Putamen (tissue), 1 donor: ENCODE measurements at places on chromosomes 2 and 18.

GRCh38 chr2:53536583-53537361 is 230.8 kb upstream of the CHAC2 start:
- DNase-seq = no peak

GRCh38 chr2:8926356-8926755 is 77.1 kb downstream of the MBOAT2 start:
- peak; percentile 88 for DNase-seq

- no peak for DNase-seq
Measured at GRCh38 chr2:137952586-137953129, 11.6 kb upstream of the HNMT start.

- no peak for DNase-seq
Measured at GRCh38 chr2:68387408-68388350, 22.6 kb downstream of the PLEK start.

DNA sequence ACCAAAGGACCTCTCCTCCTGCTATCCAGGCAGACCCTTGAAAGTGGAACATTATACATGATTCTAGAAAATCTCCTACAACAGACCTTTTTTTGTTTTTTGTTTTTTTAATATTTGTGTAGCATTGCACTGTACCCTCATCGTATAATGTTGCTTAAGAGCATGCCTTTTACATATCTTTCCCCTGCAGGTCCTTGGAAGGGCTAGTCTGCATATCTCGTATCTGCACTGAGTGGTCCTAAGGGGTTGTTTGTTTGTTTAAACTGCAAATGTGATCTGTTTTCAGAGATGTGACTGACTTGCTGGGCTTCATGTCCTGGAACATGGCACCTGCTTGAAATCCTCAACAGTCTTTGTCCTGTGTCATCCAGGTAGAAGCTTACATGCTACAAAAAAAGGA is 204.1 kb downstream of the FAM210A start:
- DNase-seq = no peak

GRCh38 chr2:144331674-144332355 is 188.1 kb downstream of the ZEB2 start:
- no peak for DNase-seq

- DNase-seq = no peak
Measured at GRCh38 chr2:143730155-143730952, 601.1 kb downstream of the ARHGAP15 start.

DNA sequence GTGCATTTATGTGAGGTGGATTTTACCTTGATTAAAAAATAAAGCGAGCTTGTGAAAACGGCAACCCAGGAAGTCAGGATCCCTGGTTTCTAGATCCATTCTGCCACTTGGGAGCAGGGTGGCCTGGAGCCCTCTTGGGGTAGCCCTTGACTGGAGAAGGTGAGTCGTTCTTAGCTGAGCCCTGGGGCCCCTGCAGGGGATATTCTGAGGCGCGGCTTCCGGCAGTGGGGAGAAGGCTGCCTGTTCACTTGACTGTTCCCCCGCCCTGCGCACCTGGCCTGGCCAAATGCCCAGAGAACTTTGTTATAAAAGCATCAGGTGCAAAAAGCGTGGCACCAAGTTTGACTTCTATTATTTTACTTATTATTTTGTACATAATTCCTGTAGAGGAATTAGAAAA is 221.9 kb downstream of the DYSF start:
- DNase-seq = no peak

- DNase-seq = no peak
Measured at GRCh38 chr2:159026170-159026569, 57.7 kb downstream of the TANC1 start.

DNA sequence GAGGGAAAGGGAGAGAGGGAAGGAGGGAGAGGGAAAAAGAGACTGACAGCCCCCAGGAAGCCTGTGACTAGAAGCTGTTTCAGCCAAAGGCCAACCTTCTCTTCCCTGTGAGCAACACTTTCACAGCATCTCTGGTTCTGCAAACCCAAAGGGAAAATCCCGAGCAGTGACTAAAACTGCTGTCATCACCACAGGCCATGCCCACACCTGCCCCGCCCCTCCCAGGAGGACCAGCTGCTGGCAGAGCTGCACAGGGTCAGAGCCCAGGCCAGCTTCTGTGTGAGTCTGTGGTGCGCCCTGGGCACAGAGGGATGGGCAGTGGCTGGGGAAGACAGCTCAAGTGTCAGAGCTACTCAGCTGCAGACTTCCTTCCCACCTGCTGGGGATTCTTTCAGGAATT is 64.9 kb upstream of the OTOS start:
- DNase-seq = no peak

GRCh38 chr2:168819829-168820489 is 17.5 kb downstream of the NOSTRIN start:
- DNase-seq = peak; percentile 58

DNA sequence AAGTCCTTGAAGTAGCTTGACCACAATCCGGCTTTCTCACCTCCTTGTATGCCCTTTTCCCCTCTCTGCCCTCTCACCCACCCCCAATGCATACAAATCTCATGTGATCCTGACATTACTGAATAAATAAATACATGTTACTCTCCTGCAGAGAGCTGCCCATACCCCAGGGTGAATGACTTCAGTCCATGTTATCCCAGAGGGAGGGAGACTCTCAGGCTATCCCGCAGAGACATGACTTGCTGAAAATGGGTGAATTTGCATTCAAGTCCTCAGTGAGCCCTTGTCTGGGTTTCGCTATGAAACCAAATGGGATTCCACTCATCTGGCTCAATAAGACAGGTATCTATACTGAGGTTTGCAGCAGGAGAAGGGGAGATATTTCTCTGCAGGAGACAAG is 168.5 kb downstream of the FHOD3 start:
- no peak for DNase-seq

DNA sequence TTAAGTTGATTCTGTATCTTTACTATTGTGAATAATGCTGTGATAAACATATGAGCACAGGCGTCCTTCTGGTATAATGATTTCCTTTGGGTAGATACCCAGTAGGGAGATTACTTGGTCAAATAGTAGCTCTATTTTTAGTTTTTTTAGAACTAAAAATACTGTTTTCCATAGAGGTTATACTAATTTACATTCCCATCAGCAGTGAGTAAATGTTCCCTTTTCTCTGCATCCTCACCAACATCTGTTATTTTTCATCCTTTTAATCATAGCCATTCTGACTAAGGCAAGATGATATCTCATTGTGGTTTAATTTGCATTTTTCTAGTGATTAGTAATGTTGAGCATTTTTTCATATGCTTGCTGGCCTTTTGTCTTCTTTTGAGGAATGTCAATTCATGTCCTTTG is 35.1 kb downstream of the PMS1 start:
- DNase-seq = no peak

GRCh38 chr18:7579176-7579917 is 12.2 kb downstream of the PTPRM start:
- DNase-seq = no peak

- DNase-seq = no peak
Measured at GRCh38 chr18:33459612-33460011, 19.1 kb upstream of the CCDC178 start.

DNA sequence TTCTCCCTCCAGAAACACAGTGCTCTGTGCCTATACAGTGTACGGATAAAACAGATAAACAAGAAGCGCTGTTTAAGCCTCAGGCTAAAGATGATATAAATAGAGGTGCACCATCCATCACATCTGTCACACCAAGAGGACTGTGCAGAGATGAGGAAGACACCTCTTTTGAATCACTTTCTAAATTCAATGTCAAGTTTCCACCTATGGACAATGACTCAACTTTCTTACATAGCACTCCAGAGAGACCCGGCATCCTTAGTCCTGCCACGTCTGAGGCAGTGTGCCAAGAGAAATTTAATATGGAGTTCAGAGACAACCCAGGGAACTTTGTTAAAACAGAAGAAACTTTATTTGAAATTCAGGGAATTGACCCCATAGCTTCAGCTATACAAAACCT is 70.7 kb downstream of the TANK start:
- no peak for DNase-seq

- no peak for DNase-seq
Measured at GRCh38 chr2:239775623-239776435, 249.3 kb downstream of the NDUFA10 start.

- no peak for DNase-seq
Measured at GRCh38 chr2:228866781-228867180, 404.3 kb downstream of the PID1 start.

DNA sequence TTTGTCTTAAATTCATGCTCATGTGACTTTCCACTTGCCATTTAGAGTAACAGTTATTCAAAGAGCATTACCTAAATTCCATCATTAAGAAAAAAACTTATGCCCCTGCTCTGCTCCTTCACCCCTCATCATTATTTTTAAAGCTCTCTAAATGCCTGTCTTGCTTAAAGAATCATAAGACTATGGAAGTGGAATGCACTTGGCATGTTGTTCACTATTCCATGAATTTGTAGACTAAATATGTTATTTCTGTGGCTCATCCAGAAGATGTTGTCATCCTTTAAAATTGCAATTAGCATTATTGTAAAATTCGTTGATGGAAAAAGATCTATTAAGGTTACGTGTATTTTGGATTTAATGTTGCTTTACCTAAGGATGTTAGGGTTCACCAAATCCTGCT is 61.8 kb downstream of the FMNL2 start:
- no peak for DNase-seq

- DNase-seq = no peak
Measured at GRCh38 chr18:50507120-50507590, 52.7 kb upstream of the MAPK4 start.

GRCh38 chr18:51077217-51077616 is 47.2 kb downstream of the SMAD4 start:
- DNase-seq = no peak

- DNase-seq = no peak
Measured at GRCh38 chr2:150462770-150463169, 24.7 kb downstream of the RND3 start.

- DNase-seq = no peak
Measured at GRCh38 chr2:231278868-231279267, 80.4 kb downstream of the ARMC9 start.

DNA sequence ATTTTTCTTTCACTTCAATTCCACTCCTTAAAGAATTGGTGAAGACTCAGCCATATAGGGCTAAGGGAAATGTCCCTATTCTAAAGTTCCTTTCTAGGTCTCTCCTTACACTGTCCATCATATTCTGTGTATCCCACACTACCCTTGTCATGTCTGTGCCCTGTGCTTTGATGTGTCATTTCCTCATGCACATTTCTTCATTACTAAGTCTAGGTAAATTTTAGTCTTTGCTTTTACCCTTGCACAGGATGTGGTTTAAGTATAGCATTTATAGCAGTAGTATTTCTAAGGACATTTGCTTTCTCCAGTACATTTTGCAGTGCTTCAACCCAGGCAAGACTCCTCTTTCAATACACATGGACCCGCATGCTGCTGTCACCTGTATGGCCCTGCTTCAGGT is 221.5 kb upstream of the ACVR2A start:
- no peak for DNase-seq

DNA sequence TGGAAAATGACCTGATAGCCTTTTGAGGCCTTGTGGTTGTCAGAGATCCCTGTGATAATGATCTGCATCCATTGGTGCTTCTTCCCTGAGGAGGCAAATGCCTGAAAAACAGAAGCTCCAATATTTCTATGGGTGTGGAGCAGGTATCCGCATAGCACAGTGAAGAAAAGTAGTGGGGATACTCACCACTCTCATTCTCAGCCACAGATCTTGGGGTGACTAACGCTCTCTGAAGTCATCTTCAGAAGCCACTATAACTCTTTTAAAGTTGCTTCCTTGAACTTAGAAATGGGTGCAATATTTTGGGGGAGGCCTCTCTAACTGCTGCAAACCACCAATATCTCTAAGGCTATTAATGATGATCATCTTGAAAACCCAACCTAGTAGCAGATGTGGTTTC is 46.2 kb downstream of the ARHGAP15 start:
- DNase-seq = no peak

GRCh38 chr2:25817630-25818029 is 60.7 kb downstream of the ASXL2 start:
- DNase-seq = no peak

GRCh38 chr18:9594823-9595596 is 19.3 kb downstream of the PPP4R1 start:
- no peak for DNase-seq

DNA sequence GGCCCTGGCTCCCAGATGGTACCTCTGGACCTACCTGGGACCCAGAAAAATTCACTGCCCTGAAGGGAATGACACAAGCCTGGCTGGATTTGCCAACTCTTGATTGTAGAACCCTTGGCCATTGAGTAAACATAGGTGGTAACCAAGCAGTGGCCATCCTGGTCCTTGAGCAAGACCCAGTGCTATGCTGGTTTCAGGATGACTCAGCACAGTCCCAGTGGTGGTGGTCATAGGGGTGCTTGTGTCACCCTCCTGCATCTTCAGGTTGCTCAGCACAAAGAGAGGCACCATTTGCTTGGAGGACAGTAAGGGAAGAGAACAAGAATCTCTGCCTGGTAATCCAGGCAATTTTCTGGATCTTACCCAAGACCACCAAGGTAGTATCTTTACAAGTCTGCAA is 52.9 kb downstream of the UPP2 start:
- DNase-seq = no peak

GRCh38 chr18:31241900-31242409 is 76.0 kb upstream of the DSG1 start:
- no peak for DNase-seq

- DNase-seq = no peak
Measured at GRCh38 chr2:152432206-152432653, 97.3 kb downstream of the FMNL2 start.

DNA sequence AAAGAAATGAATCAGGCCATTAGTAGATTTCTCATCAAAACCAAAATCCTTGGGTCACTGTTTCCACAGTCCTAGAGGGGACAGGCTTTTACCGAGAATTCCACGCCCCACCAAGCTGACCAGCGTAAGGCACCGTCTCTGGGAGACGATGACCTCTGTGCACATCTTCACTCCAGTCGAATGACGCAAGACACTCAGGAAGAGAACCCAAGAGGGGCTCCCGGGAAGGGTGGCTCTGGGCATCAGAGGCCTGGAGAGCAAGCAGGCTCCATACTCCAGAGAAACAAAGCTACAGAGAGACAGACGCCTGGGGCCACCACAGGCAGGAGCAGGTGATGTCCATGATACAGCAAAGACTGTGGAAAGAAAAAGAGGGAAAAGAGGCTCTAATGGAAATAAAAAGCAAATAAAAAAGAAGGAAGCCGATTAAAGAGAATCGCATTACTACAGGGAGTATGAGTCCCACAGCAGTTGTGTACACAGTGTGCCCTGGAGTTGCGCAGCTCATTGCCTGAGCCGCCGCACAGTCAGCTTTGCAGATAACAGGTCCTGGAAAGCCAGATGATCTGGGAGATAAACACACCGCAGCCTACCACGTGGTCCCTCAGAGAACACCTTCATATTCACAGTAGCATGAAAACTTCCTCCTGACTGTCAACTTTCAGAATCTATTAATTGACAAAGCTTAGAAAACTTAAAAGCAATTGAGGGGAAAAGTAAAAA is 572.7 kb upstream of the SALL3 start:
- DNase-seq = no peak
